Activated CD4-positive, alpha-beta memory T cell treated with anti-CD3 and anti-CD28 coated beads, Interleukin-2, amount 10 ng/mL, durations not matched to agents 7 days and 5 days (primary cell): ENCODE measurements at places on chromosomes 7 and 10. TPM values are rescaled to one million over a fixed set of nuclear protein-coding genes. Genes with fewer than 3 reads are reported as not detected.

CHAT gene
- total RNA-seq, result not detected

VWA2 gene
- not detected for total RNA-seq

DNA sequence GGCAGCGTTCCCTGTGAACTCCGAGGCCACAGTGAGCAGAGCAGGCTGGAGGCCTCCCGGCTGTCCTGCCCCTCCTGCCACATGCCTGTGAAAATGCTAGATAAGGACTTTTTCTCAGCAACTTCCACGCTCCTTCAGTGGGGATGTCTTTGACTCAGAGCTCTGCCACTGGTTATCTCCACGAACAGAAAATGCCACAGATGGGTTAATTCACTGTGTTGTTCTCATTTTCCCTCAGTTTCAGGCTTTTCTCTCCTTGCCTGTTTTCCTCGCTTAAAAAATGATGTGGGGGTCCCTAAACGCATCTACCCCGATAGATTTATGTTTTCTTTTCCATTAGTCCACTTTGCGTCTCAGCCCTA is 51.3 kb downstream of the IKZF1 start:
- DNase-seq, result no peak

GRCh38 chr10:91088300-91089140 is 131.9 kb upstream of the PCGF5 start:
- DNase-seq, result no peak

- DNase-seq, result no peak
Measured at GRCh38 chr7:4631380-4632179, 50.5 kb upstream of the FOXK1 start.

GRCh38 chr10:71372882-71373495 is 23.7 kb upstream of the CDH23 start:
- DNase-seq, result no peak

GRCh38 chr7:131336956-131337355 is 9.3 kb downstream of the MKLN1 start:
- DNase-seq, result no peak

- no peak for DNase-seq
Measured at GRCh38 chr7:12827219-12827821, 139.9 kb downstream of the ARL4A start.
